Effector memory CD8-positive, alpha-beta T cell (primary cell): ENCODE measurements at places on chromosomes 11 and 22.

GRCh38 chr11:11681536-11681935 lies 59.7 kb upstream of the GALNT18 start:
- no peak for DNase-seq

- no peak for DNase-seq
These were observed 768.8 kb downstream of the NTM start for GRCh38 chr11:132139181-132139580.

DNA sequence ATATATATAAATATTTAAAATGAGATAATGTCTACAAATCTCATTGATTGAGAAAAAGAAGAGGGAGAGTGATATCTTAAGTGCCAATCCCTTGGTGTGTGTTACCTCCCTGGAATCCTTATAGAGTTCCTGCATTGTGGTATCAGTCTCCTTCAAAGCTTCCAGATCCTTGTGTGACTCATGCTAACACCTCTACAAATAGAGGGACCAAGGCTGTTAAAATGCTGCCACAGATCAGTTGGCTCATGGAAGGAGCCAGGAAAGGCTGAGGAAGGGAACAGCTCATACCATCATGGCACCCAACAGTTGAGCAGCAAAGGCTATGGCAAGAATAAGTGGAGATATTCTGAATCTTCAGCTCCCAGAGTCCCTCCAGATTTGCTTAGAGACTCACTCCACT lies 163.6 kb upstream of the ISX start:
- no peak for DNase-seq

DNA sequence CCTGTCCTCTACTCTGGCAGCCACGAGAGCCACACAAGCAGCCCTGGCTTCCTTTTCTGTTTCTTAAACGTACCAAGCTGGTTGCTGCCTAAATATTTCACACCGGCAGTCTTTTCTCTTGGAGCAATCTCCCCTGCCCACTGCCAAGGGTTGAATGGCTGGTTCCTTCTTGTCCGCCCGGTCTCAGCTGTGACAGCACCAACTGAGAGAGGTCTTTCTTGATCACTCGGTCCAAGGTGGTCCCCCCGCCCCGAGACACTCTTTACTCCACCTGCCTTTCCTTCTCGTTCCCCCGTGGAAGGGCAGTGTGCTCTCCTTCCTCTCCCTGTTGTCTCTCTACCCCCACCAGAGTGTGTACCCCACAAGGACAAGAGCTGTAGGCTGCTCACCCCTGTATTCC lies 33.7 kb upstream of the IGSF9B start:
- no peak for DNase-seq
